NCI-H1092 (cell line): ENCODE measurements at places on chromosomes 5 and 9.

- DNase-seq = no peak
Observed at GRCh38 chr5:5135957-5136676, 4.0 kb upstream of the ADAMTS16 start.

DNA sequence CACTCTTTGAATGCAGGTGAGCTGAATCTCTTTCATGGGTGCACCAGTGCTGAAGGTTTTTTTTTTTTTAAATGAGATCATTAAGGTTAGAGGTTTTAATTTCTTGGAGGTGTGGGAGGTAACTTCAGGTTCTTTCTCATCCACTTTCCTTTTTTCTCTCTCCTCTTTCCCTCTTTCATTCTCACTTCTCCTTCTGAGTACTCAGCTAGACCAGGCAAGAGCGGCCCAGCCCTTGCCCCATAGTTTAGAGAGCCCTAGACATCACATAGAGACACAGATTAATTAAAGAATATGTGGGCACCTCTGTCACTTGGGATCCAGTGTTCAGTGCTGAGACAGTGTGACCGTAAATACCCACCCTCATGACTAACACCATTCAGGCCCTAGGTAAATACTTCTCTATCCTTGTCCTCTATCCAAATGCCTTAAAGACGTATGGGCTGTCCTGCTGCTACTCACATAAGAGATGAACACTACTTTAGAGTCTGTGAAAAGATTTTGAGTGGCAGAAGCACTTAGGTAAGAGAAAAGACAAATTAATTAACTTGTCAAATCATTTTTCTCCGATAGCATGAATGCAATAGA lies 174.1 kb downstream of the TLE4 start:
- no peak for DNase-seq

GRCh38 chr5:90170261-90170660 lies 239.3 kb downstream of the CETN3 start:
- DNase-seq = no peak

- no peak for DNase-seq
Observed at GRCh38 chr5:89044674-89045200, 161.8 kb upstream of the MEF2C start.

- no peak for DNase-seq
Observed at GRCh38 chr5:179345433-179346321, at the start of gene ADAMTS2. Gene ADAMTS2 (minus strand): TSS chr5:179345461. CDS start chr5:179345328, 133 bp downstream.

GRCh38 chr9:110784309-110784708 lies 115.7 kb downstream of the MUSK start:
- DNase-seq = no peak

DNA sequence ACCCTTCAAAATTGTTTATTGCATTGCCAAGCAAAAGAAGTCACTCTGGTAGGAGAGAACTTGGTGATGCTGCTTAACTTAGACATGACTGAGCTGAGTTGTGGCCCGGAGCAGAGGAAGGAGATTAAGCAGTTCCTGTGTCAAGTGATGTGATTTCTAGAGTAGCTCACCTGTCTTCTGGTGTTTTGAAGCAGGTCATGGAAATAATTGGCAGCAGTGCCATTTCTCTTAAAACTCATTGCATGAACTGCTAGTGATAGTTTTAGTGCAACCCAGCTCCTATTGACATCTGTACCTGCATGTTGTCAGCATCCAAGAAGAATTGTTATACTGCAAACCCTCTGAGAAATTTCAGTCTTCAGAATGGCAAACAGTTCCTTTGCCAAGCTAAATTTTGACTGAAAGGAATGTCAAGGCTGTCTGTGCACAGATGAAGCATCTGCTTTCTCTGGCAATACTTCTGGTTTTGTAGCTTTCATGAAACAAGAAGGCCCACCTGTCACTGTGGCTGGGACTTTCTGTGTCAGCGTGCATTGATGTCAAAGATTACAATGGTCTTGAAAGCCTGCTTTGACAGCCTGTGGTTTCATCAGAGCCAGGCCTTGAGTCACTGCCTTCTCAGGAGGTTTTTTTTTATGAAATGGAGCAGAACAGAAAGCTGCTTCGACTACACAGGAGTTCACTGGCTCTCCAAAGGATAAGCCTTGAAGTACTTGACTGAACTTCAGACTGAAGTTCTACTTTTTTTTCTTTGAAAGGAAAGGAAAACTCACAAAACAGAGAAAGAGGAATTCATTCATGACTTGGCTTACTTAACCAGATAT lies 90.6 kb downstream of the RALGPS1 start:
- DNase-seq = no peak

DNA sequence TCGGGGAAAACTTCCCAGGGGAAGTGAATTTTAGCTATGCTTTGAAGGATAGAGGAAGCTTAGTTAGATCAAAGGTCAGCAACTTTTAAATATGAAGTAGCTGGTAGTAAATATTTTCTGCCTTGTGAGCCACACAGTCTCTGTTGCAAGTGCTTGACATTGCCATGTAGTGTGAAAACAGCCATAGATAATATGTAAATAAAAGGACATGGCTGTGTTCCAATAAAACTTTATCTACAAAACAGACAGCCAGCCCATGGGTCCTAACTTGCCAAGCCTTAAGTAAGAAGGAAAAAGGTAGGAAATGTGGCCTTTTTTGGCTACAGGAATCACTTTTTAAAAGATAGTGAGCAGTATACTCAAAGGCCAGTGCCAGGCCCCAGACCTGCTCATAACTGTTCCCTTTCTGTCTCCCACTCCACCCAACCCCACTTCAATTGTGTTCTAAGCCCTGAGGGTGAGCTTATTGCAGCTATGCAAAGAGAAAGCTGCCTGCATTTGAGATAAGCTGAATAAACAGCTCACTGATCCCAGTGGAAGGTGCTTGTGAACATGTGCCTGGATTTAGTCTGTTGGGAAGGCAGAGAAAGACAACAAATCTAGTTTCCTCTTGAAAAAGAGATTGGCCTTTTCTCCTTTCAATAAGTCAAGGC lies 113.0 kb upstream of the TRIM32 start:
- peak; percentile 14 for DNase-seq

GRCh38 chr5:107437154-107437553 lies 233.6 kb downstream of the EFNA5 start:
- DNase-seq = no peak

DNA sequence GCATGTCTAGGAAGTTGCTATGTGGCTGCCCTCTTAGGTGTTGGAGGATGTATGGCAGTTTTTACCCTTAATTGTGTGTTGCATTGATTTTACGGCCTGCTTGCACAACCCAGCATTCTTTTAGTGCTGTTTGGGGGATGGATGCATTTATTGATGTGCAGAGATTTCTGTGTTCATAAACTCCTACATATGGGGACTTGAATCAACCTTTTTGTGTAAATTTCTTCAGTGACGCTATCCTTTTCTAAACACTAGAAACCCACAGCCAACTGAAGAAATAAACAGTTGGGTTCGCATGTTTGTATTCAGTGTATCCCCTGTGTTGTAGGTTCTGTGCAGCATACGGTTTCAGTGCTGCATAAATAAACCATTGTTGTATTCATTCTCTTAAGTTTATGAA lies 263.7 kb downstream of the RASEF start:
- no peak for DNase-seq

DNA sequence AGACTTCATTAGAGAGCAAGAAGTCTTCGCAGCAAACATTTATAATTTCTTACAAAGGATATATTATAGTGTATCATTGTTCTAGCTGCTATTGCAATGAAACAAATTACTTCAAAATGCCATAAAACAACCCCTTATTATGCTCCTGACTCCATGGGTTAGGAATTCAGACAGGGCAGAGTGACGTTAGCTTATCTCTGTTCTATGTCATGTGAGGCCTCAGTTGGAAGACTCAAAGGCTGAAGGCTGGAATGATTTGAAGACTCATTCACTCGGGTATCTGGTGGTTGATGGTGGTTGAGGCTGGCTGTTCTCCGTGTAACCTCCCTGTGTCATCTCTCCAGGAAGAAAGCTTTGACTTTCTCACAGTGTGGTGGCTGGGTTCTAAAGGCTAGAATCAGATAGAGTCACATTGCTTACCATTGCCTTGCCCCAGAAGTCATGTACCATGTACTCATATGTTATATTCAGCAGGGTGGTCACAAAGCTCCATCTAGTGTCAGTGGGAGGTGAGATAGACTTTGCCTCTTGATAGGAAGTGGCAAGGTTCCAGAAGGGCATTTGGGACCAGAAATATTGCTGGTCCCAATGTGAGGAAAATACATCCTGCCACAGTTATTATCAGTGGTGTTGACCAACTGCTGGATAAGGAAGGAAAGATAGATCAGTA lies 226.9 kb downstream of the TMEM38B start:
- no peak for DNase-seq

GRCh38 chr5:39650008-39650762 lies 225.4 kb upstream of the DAB2 start:
- DNase-seq = no peak

DNA sequence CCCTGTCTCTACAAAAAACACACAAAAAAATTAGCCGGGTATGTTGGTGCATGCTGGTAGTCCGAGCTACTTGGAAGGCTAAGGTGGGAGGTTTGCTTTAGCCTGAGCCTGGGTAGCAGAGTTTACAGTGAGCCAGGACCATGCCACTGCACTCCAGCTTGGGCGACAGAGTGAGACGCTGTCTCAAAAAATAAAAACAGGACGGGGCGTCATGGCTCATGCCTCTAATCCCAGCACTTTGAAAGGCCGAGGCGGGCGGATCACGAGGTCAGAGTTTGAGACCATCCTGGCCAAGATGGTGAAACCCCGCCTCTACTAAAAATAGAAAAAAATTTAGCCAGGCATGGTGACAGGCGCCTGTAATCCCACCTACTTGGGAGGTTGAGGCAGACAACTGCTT lies 40.3 kb downstream of the UBE2D2 start:
- DNase-seq = no peak

- DNase-seq = no peak
Observed at GRCh38 chr5:75507841-75508240, 3.6 kb downstream of the CERT1 start.

DNA sequence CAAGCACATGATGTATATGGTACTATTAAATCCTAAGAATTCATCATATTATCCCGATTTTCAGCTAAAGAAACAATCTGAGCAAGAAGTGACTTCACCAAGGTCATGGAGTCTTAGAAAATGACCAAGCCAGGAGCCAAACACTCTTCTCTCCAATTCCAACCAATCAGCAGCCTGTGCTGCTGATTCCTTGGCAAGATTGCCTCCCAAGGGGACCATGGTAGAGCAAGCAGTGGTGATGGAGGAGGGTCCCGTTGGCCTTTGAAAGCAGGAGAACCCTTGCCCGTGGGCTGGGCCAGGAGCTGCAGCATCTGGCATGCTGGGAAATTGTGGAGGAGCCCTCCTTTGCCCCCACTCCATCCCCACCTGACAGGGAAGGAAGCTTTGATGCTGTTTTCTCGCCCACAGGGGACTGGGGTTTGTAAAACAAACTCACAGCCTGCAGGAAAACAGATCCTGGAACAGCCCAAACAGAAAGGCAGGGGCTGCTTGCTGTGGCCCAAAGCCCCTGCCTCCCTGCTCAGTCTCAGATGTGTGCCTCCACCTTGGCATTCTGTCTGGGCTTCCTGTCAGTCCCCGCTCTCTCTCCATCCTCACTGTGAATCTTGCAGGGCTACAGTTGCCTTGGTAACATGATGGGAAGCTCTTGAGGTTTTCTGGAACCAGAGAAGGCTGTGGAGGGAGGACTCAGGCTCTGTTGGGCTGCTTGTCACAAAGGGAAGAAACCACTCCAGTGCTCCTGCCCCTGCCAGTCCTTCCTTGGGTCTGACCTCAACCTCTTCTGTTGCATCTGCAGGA lies 70.8 kb upstream of the HSPA9 start:
- no peak for DNase-seq

DNA sequence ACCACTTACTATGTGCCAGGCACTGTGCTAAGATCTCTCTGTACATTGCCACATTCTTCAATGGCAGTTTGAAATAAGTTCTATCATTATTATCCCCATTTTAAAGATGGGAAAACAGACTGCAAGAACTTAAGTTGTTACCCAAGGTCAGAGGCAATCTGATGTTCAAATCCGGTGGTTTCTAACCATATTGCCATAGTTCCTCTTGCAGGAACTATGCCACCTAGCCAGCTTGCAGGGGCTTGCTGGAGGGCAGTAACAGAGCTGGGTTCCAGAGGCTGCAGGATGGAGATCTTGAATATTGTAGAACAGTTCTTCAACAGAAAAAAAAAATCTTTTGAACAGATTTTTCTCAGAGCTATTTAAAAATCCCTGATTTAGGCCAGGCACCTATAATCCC lies 71.8 kb upstream of the TNFAIP8 start:
- no peak for DNase-seq

GRCh38 chr5:31942546-31942945 lies 231.6 kb downstream of the GOLPH3 start:
- DNase-seq = no peak

- DNase-seq = no peak
Observed at GRCh38 chr9:35871545-35871944, 1.3 kb upstream of the OR13J1 start.

DNA sequence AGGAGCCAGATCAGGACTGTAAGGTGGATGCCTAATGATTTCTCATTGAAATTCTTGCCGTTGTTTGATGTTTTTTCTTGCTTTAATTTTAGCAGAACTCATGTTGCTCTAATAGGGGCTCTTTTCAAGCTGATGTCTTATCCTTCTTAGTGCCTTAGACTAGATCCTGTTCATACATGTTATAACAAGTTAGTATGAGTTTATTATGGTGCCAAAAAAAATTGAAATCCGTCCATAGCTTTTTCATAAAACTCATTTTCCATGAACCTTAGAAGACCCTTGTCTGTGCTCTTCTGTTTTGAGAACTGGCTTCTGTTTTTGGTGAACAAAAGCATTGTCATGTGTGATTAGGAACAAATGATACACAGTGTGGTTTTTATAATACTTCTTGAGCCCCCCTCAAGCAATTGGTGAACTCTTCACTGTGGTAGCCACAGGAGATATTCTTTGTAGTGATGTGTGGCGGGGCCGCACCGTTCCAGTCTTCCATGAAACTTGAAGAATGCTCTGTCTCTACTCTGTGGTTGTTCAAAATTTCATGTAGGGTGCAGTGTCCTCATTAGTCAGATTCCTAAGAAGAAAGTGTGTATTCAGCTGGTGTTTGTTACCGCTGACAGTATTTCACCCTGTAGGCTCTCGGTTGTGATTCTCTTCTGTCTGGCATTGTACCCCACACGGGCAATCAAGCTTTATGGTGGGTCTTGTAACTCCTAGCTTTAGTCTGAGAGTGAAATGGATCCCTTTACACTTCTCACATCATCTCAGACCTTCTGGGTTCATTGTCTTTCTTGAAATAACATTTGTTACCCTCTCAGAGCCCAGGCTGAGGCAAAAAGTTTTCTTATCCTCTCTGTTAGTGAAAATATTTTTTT lies 10.7 kb downstream of the OTULIN start:
- no peak for DNase-seq

DNA sequence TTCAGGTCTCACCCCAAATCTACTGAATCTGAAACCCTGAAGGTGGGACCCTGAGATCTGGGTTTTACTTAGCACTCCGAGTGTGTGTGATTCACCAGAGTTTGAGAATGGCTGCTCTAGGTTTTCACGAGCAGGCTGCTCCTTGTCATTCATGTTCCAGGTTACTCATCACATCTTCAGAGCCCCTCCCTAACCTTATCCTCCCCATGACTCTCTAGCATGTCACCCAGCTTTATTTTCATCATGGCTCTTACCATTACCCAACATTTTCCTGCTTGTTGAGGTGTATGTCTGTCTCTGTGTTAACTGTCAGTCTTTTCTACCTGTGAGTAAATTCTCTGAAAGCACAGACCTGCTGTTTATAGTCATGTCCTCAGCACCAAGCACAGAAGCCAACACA lies 319.2 kb downstream of the NSG2 start:
- no peak for DNase-seq
